ENCODE measurements at places on chromosomes 12 and 14.
A peak's percentile ranks its signal among the peaks of the same experiment; 100 is the strongest.

GRCh38 chr12:25958428-25959070, at the start of gene RASSF8:
RASSF8 (plus strand) TSS chr12:25958682; CDS start chr12:26055344, 96,662 bp downstream.
- DNase-seq: peak; percentile 11

DNA sequence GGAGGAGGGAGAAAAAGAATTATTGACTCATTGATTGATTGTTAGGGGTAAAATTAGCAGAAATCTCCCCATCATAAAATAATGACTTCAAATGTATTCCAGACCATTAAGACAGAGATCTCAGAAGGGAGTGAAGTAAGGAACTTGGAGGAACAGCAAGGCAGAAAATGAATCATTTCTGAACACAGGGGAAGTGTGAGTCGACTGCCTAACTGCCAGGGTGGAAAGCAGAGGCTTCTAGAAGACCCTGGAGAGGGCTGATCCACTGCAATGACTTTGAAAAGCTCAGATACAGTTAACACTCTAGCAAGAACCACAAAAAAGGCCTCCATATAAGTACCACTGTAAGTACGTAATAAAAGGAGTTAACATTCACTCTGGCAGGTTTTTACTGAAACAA, 9.7 kb downstream of the GLTP start:
- DNase-seq: no peak

GRCh38 chr14:63245893-63246292, 41.6 kb downstream of the RHOJ start:
- no peak for DNase-seq

GRCh38 chr14:100052819-100053218, 12.4 kb upstream of the EVL start:
- no peak for DNase-seq

DNA sequence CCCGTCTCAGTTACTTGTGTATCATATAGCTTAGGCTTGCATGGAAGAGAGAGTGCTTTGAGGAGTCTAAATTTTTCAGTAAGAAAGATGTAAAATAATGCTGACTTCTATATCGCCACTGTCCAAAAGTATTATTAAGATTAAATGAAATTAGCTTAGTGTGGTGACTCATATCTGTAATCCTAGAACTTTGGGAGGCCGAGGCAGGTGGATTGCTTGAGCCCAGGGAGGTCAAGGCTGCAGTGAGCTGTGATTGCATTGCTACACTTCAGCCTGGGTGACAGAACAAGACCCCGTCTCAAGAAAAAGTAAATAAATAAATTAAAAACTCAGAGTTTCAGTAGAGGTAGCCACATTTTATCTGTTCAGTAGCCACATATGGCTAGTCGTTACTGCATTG, 23.3 kb downstream of the PAPOLA start:
- no peak for DNase-seq

GRCh38 chr14:77912754-77913556, 113.0 kb downstream of the ADCK1 start:
- DNase-seq: no peak

- DNase-seq: no peak
Measured at GRCh38 chr12:53751336-53752191, at the start of gene CISTR. CISTR (minus strand) TSS chr12:53751979.

GRCh38 chr12:96190413-96191108, 3.6 kb upstream of the ELK3 start:
- no peak for DNase-seq

DNA sequence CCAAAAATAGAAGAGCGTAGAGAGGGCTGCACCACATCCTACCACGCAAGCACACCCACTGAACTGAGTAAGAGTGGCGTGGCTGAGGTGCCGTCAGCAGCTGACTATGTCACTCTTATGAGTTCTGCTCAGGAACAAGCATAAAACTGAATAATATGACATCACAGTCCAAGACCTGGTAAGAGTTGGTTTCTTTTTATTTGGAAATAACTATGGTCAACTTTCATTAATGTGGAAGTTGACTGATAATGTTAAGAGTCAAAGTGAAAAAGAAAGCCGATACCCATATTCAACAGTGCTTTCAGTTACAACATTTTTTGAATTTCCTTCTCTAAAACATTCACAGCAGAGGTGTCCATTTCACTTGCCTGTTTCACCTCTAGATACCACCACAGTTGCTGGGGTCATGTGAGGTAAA, 44.6 kb downstream of the GNS start:
- DNase-seq: peak; percentile 15

DNA sequence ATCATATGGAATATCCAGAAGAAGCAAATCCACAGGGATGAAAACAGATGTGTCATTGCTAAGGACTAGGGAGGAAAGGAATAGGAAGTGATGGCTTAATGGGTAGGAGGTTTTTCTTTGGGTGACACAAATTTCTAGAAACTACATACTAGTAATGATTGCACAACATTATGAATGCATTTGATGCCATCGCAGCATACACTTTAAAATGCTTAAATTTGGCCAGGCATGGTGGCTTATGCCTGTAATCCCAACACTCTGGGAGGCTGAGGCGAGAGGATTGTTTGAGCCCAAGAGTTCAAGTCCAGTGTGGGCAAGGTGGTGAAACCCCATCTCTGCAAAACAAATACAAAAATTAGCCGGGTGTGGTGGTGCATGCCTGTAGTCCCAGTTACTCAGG, 1370.8 kb downstream of the AACS start:
- no peak for DNase-seq

DNA sequence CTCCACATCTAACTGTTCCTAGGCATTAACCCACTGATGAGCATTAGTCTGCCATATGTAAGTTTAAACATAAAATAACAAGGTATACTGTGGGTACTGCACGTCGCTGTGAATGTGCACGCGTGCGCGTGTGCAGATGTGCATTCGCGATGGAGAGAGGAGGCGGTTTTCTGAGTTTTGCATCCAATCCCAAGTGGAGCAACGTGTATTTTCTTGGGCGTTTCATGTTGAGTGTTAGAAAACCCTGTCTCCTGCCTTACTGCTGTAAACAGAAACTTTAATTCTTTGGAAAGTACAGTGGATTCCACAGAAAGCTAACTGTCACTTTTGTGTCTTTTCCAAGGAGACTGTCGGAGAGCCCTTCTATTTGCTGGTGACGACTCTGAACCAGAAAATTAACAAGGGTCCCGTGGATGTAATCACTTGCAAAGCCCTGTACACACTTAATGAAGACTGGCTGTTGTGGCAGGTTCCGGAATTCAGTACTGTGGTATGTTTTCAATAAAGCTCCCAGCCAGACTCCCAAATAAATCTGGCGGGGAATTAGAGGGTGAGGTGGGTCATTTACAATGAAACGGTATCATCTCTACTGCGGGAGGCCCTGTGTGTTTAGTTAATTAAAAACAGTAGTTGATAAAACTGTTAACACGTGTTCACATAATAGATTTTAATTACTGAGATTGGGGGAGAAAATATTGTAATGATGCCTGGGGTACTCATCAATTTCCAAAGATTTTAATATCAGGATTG, 116.5 kb downstream of the PLXNC1 start:
- no peak for DNase-seq

DNA sequence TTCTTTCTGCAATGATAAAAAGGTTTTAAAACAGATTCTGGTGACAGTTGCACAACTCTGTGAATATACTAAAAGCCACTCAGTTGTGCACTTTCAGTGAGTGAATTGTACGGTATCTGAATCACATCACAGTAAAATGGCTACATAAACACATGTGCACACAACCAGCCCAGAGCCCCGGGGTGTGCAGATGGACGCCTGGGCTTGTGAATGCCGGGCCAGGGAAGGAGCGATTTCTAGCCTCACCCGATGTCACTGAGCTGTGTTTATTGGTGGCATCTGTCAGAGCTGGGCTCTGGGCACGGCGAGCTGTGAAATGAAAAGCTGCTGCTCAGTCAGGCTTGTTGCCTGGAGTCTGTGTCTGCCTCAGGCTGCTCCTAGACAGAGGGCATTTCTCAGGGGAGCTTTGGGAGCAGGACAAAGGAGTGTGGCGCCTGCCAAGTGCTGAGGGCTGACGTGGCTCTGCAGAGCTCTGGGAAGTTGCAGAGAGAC, 25.9 kb downstream of the RHOF start:
- DNase-seq: no peak

DNA sequence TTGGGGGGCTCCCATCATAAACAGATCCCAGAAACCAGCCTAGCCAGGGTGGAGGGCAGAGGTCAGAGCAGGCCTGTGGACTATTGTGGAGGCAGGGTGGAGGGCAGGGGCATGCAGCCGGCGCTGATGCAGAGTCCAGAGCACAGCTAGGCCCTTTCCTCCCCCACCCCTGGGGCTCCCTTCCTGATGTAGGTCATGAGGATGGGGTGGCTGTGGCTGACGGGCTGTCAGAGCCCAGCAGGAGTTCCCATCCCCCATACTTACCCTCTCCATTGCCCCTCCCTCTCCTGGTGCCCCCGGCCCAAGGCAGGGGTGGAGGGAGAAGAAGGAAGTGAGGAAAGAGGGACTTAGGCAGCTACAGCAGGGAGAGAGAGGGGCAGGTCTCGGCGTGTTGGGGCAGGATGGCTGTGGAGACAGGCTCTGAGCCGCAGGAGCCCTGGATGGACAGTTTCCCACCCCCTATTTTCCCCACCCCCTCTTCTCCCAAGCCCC, 5.7 kb upstream of the ZNF385A start:
- no peak for DNase-seq

- DNase-seq: no peak
Measured at GRCh38 chr14:66745078-66745477, 237.1 kb downstream of the GPHN start.

- no peak for DNase-seq
Measured at GRCh38 chr12:57869927-57870318, 23.4 kb upstream of the CTDSP2 start.

- DNase-seq: no peak
Measured at GRCh38 chr14:77529963-77530362, 31.3 kb upstream of the ISM2 start.

DNA sequence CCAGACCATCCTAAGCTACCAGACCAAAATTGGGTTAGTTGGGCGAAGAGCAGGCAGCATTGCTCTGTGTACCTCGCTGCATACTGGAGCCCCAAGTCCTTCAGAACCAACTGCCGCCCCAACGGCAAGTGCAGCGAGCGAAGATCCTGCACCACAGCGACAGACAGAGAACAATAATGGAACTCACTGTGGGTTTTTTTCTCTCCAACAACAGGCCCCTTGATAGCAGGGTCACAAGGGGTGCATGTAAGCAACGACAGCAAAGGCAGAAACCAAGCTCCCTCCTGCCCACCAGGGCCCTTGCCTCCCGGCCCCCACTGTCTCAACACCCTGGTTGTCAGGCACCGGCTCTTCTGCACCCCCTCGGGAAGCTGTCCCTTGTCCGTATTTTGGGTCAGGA, 39.0 kb downstream of the RNF34 start:
- no peak for DNase-seq

DNA sequence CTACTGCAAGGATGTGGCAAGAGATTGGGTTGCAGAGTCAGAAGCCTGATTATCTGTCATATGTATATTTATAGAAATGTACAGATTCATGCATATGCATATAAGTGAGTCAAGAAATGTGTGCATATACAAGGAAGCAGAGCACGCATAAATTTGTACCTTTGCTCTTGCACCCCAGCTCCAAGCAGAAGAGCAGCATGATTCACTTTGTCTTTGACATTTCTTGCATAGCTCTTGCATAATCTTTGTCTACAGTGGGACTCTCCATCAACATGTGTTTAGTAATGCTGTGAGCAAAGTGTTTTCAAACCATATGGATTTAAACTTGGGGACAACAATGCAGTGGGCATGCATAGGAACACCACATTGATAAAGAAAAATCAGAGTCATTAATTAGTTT, 330.7 kb upstream of the DCN start:
- no peak for DNase-seq

- DNase-seq: no peak
Measured at GRCh38 chr14:33848706-33849454, 102.0 kb downstream of the EGLN3 start.

DNA sequence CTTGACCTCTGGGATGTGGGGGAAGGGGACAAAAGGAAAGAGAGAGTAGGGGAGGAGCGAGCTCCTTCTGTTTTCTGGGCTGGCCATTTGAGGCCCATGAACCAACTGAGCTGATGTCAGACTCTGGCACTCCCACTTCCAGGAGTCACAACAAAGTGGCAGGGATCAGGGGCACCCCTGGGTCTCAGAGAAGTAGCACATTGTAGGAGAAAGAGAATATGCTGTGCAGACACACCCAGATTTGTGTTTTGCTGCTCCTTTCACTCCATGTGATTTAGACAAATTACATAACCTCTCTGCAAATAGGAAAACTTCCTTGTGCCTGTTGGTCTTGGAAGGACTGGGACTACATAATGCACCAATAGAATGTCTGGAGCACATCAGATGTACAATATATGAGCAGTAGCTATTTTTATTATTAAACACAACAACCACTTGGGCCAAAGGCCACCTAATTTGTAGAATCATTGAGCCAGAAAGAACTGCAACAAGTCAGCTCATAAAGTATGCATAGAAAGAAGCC, 265.5 kb downstream of the ZFP36L1 start:
- no peak for DNase-seq

DNA sequence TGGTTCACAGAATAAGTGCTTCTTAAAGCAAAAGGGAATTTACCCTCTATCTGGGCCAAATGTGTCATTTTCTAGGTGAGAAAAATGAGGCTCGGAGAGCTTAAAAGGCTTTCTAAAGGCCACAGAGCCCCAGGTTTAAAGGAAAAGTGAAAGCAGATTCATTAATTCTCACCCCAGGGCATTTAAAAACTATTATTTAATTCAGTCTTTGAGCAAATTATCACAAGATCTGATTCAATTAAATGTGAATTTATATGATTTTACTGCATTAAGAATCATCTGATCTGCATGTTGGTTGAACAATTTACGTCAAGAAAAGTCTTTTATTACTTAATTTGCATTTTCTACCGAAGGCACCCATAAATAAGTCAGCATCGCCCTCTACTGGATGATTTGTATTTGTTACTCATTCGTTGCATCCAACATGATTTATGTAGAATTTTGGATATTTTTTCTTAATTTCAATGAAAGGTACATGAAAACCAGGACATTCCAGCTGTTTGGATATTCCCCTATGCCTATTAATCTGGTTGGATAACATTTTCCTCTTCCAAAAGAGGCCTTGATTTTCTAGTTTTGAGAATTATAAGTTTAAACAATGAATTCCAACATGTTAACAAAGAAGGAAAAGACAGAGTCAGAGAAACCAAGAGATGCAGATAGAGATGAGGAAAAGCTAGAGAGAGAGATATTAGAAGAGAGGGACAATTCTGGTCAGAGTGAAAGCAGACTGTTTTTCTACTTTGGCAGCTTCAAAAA, 19.1 kb upstream of the DHRS7 start:
- DNase-seq: no peak

DNA sequence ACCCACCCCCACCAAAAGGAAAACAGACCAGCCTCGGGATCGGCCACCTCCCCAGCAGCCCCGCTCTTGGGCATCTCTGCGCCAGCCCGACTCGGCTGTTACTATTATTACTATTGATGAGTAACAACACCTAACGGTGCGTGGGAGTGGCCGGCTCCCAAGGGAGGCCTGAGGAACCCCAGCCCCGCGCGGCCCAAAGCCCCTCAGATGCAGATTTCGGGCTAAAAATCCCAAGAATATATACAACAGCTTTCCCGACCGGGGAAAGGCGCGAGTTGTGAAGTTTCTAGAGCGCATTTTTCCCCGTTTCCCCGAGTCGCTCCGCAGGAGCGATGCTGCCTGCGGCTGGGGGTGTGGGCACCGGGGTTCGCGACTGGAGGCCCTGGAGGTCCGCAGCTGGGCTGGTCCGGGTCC, 565 bp downstream of the NT5DC3 start:
- DNase-seq: no peak
